Prostate gland (tissue), 2 donors: ENCODE measurements at places on chromosomes 3 and 15. TPM values are rescaled to one million over a fixed set of nuclear protein-coding genes. Genes with fewer than 3 reads are reported as not detected.

The ACTR8 gene
- 54.5 TPM for total RNA-seq

The ACOX2 gene
- 19.7 TPM for total RNA-seq

The RBM15B gene
- 34.1 TPM for total RNA-seq

The C3orf49 gene
- total RNA-seq, result not detected
